ENCODE measurements at places on chromosomes 4 and X.

DNA sequence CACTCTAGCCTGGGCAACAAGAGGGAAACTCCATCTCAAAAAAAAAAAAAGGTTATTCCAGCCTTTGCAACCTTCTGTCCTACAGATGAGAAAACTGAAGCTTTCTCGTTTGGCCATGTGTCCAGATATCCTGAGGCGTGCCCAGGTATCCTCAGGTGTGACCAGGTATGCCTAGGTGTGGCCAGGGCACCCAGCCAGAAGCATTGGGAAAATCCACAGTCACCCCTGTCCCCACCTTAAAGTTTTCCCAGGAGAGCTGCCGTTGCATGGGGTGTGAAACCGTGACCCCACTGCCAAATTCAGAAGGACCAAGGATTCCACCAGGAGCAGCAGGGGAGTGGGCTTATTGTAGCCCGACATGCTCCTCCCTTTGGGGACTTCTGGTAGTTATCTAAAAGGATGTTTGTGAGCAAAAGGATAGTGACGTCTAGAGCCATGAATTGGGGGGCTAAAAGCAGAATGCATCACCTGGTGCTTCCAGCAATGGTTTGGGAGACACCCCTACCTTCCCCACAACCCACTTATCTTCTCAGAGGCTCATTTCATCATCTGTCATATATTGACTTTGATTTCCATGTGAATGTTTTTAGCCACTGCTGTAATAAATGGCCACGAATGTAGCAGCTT, 4.0 kb upstream of the DHRSX start:
- no peak for DNase-seq

- DNase-seq, result no peak
Measured at GRCh38 chr4:161829591-161829990, 334.2 kb downstream of the FSTL5 start.

GRCh38 chr4:17195461-17196275, 297.2 kb upstream of the LDB2 start:
- DNase-seq, result no peak

- no peak for DNase-seq
Measured at GRCh38 chr4:142465526-142465925, 380.6 kb downstream of the INPP4B start.

DNA sequence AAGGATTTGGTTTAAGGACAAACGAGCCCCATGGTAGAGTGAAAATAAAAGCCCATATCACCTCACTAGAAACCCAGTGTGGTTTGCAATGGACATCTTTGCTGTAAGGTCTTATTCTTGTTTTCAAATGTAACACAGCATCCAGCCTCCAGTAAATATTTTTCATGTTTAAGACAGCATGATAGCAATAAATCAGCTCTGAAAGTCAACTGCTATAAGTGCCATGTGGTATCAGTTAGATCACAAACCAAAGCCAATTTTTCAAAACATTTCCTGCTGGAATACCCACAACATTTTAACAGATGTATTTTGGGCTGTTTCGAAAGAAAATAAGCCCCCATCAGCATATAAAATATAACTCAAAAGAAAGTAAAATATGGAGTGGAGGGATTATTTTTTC, 24.0 kb upstream of the SCML1 start:
- DNase-seq, result no peak

DNA sequence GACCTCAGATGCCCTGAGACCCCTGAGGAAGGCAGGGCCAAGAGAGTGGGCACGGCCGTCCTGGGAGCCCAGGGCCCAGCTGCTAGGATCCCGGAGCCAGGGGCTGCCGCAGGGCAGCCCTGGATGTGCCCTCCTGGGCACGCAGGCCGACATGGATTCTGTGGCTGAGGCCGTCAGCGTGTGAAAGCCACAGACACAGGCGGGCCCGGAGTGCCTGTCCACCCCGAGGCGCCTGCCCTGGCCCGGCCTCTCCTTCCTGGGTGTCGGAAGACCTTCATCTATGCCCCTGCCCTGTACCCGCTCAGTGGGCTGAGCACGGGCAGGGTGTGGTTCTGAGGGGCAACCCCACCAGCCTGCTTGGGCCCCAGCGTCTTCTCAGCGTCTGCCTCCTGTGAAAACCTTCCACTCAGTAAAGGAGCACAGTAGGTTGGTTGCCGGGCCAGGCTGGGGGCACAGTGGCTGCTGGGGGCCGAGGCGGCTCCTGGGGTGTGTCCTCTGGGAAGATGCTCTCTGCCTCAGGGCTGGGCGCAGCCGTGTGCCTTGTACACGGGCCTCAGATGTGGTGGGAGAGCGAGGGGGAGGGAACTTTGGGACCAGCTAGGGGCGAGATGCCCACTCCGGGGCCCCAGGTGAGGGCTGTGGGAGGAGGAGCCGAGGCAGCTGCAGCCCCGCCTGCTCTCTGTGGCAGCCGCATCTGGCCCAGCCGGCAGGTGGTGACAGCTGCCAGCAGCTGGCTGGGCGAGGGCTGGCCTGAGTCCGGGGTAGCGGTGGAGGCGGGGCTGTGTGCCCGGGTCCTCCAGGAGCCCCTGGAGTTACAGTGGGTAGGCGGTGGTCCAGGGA, 20.8 kb downstream of the FGFRL1 start:
- no peak for DNase-seq

GRCh38 chrX:17544821-17545220, 169.8 kb downstream of the NHS start:
- no peak for DNase-seq

All from AML-193 (cell line).